Left cardiac atrium (tissue), 4 donors: ENCODE measurements at places on chromosomes 2 and 18. TPM values are rescaled to one million over a fixed set of nuclear protein-coding genes. Genes with fewer than 3 reads are reported as not detected.

The CBLN2 gene
- total RNA-seq = 0.26 TPM

The CPS1 gene
- total RNA-seq = 3.0 TPM

The RGPD8 gene
- total RNA-seq = 11.5 TPM

GRCh38 chr2:61887717-61888266 is 664 bp downstream of the CCT4 start:
- DNase-seq = no peak

DNA sequence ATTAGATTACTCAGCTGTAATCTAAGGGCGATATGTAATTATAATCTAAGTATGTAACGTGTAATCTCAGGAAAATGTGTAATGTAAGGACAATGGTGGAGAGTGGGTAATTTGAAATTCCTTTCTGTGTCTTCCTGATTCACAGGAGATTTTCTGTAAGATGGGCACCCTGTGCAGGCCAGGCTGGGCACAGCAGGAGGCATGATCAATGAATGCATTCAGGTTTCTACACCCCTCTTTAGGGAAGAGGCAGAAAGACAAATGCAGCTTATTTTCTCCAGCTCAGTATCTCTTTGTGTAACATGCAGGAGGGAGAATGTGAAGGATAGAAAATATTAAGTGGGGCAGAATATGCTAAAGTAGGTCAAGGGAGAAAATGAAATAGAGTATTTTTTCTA is 320.1 kb downstream of the PIK3C3 start:
- DNase-seq = no peak
